ENCODE measurements at places on chromosomes 2 and 18.

- DNase-seq = no peak
Measured at GRCh38 chr2:85536479-85536878, 2.5 kb upstream of the MAT2A start.

- no peak for DNase-seq
Measured at GRCh38 chr2:114027437-114027836, 137.5 kb downstream of the ACTR3 start.

DNA sequence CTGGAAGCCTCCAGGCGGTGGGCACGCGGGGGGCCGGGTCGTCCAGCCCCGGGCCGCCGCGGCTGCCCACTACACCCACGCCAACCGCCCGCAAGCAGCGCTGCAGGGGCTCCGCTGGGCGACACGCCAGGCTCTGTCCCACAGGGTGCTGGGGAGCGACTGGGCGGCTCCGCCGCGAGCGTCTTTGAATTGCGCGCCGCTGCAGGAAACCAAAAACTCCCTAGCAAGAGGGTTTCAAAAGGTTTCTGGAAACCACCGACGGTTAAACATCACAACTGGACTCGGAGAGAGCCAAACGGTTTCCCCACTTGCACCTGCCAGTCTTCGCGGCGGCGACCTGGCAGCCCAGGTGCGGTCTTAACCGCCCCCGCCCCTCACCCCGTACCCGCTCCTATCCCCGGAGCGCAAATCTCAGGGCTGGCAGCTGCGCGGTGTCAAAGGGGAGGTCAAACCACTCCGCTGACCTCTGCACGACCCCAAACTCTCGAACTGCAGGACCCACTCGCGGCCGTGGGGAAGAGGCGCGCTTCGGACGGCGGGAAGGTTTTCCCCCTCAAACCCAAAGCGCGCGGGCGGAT is 1.0 kb downstream of the CXCR4 start:
- peak; percentile 75 for DNase-seq

DNA sequence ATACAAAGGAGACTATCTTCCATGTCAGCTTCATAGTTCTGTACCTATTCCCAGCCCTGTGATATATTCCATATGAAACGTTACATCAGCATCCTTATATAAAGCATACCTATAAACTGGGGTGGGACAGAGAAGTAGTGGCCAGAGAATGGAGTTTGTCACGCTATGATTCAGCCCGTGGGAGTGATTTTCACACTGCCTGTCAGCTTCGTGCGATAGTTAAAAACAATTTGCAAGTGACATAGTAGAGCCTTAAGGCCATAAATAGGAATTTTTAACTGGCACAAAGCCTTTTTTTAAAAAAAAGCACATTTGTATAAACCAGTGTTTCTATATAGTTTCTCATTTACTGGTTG is 30.2 kb downstream of the PKP4 start:
- DNase-seq = no peak

DNA sequence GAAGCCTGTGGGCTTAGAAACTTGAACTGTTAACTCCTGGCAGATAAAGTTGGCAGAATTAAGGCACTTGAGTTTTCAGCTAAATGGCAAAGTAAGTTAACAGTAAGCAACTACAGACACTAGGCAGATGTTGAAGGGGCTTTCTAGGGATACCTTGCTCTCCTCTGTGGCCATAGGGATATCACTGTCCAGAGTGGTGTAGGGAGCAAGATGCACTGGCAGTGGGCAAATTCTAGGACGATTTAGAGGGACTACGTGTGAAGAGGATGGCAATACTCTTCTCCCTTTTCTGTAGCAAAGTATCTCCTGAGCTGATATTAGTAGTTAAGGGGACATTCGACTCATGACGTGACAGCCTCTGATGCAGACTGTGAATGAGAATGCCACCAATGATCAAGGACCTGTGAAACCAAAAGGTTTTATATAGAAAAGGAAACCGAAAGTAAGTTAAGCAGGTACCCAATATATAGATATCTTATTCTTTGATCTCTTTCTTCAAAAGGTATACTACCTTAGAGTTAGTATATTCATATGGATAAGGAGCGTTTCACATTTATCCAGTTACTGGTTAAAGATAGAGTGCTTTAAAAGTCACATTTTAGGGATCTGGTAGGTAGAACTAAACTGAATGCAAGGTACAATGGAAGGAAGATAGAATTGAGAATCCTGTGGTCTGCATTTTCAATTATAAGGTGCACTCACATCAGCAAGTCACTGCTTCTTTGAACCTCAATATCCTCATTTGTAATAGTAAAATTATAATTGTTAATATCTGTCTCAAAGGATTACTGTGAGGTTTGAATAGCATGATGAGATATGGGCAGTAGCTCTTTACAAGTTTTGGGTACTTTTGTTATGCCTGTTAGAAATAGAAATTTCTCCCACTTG is 106.4 kb downstream of the KCNH7 start:
- DNase-seq = no peak

DNA sequence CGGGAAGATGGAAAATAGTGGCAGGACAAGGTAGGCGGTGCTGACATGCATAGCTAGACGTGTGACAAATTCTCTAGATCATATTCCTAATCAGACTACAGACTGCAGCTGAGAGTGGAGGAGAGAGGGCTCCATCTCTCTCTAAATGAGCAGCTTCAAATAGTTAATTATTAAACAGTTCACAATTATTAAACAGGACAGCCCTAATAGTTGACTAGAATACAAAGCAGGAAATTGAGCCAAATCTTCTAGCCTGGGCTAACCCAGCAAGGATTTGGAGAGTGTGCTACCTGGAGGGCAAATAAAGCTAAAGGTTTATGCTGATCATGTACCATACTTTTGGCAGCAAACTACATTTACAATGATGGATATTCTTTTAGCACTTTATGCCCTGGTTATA is 54.4 kb upstream of the CWC22 start:
- no peak for DNase-seq

DNA sequence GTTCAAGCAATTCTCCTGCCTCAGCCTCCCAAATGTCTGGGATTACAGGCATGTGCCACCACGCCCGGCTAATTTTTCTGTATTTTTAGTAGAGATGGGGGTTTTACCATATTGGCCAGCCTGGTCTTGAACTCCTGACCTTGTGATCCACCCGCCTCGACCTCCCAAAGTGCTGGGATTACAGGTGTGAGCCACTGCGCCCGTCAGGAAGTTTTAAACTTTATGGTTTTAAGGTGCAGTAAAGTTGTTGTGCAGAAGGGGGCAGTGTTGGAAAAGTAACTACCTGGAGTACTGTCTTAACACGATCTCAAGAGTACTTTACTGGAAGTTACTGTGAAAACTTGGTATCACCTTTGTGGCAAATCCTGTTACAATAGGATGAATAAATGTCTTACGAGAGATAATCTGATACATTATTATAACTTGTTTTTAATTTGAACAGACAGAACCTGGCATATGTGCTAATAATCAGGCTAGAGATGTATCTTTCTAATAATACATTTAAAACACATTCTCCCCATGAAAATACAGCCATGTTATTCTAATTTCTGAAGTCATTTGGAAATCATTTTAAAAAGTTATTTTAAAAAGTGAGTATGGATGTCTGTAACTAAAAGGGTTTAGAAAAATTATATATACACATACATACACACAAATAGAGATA is 10.8 kb downstream of the SPDYA start:
- peak; percentile 58 for DNase-seq

GRCh38 chr2:172119089-172119488 is 16.4 kb upstream of the DLX2 start:
- no peak for DNase-seq

- no peak for DNase-seq
Measured at GRCh38 chr2:236687296-236687965, 117.8 kb downstream of the ACKR3 start.

DNA sequence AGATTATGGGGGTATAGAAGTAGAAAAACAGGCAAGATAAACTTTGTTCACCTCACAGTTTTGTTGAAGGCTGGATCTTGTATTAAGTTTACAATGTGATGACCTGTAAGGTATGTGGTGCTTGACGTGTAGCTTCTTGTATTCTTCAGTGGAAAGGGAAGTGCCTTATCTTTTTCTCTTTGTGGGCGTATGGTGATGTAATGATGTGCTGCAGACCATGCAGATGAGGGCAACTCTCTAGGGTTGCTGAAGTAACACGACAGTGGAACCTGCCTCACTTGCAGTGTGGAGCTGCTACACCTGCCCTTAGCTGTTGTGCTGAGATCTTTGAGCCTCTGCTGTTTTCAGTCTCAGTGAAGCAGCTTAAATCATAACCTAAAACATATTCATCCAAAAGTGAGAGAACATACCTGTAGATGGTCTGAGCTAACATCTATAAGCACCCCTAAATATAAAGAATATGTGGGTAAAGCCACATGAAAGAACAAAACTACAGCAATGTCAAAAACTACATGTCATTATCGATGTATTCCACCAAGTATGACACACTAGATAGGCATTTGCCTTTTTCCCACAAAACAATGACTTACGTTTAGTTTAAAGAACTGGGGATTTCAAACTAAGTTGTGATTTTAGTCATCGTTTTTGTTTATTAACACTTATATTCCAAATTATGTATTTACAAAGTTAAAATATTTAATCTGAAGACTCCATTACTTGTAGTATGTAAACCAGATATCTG is 1144.1 kb downstream of the CNTNAP5 start:
- DNase-seq = no peak

DNA sequence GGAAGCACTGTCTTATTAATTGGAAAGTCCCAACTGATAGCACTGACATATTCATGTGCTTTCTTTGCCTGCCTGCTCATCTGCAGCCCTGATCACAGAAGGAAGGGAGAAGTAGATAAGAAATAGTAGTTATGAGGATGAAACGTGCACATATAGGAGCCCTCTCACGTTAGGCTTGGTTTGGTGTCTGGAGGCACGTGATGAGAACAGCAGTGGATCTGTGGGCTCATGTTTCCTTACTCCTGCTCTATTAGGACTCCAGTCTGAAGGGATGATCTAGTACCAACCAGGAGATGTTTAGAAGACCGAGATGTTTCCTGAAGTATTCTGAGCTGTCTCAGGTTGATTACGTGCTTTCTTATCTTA is 84.9 kb downstream of the MAP4K4 start:
- DNase-seq = no peak

- no peak for DNase-seq
Measured at GRCh38 chr2:106147665-106148064, 46.4 kb downstream of the UXS1 start.

DNA sequence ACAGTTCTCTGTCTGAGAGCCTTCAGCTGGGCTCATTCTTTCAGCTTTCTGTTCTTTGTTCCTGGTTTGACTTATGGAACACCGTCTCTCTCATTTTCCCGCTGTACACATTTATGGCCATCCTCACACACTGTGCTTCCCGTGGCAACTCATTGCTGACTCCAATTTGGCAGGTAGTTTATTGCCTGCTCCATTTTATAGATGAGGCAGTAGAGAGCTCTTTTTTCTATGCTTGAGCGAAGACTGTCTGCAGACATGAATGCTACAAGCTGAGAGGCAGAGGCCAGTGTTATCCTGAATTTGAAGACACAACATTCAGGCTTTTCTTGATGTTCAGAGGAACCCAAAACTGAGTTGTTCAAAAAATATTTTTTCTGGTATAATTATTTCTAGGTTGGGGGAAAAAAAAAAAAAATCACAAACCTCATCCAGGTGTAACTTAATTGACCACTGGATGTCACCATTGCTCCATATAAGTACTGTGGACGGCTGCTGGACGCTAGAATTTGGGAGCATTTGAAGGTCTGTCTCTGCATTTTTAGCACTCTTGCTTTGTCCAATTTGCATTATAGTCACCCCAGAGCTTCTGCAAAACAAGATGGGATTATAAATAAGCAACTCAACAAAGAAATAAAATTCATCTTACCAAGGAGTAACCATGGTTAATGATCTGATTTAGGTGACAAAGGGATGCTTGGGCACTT is 83.5 kb downstream of the HRH4 start:
- DNase-seq = no peak

GRCh38 chr2:63743982-63744966 is 97.4 kb upstream of the UGP2 start:
- no peak for DNase-seq

DNA sequence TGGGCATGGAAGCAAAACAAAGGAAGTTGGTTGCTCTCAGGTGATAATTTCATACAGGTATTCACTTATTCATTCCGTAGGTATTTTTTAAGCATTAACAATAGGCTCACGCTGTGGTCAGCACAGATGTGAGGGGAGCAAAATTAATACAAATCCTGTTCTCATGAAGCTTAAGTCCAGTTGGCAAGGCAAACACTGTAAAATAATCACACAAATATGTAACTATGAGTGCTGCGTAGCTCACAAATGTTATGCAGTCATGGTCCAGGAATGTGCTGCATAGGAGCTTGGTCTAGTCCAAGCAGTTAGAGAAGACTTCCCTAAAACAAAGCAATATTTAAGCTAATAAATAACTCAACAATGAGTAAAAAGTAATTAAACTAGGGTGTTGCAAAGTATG is 23.9 kb downstream of the SP5 start:
- no peak for DNase-seq

GRCh38 chr2:237509151-237509550 is 22.1 kb downstream of the MLPH start:
- no peak for DNase-seq

DNA sequence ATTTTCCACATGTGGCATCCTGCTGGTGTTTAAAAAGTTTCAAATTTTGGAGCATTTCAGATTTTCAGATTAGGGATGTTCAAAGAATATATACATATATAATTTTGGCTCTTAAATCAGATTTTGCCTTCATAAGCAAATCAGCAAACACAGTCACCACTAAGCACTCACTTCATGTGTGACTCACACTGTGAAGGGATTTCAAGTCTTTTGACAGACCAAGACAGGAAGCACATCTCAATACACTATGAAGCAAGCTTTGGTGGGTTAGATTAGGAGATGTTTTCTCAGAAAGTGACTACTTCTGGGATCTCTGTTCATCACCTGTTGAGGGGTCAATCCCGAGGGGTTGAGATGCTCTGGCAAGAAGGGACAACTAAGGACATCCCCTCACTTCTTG is 227.8 kb upstream of the RBBP8 start:
- DNase-seq = no peak

- no peak for DNase-seq
Measured at GRCh38 chr2:109052922-109053321, 63.9 kb upstream of the EDAR start.

- no peak for DNase-seq
Measured at GRCh38 chr2:128320192-128320905, 1.7 kb upstream of the HS6ST1 start.

- DNase-seq = no peak
Measured at GRCh38 chr2:41924024-41924423, 123.8 kb upstream of the PKDCC start.

- no peak for DNase-seq
Measured at GRCh38 chr2:45218931-45219339, 209.7 kb upstream of the SIX2 start.

DNA sequence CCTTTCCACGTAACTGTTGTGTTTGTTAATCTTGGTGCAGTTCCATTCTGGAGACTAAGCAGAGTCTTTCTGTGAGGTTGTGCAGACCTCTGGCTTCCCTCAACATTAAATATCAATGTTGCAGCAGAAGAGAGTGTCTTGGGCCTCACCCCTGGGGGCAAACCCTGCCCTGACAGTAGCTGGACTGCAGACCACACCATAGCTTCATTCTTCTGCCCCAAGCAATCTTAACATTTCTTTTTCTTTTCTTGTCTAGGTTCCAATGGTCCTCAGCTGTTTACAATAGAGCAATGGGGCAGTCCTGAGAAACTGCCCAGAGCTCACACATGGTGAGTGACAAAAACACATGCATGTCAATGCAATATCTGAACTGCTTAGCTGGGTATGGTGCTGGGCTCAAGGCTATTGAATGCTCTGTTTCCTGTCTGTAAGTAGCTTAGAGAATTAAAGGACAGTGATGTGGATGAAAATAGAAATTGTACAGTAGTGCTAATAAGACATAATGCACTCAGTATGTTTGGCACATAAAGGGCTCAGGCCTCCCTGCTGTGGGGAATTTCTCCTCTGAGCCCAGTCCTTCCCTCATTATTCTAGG is 237.6 kb downstream of the ALPK2 start:
- no peak for DNase-seq

GRCh38 chr2:156585457-156585856 is 149.3 kb downstream of the GPD2 start:
- no peak for DNase-seq
